ENCODE measurements at places on chromosomes 7 and 10. TPM values are rescaled to one million over a fixed set of nuclear protein-coding genes. Genes with fewer than 3 reads are reported as not detected.

The ZDHHC4 gene
- polyA plus RNA-seq: 38.2 TPM

The RPEL1 gene
- polyA plus RNA-seq: 0.02 TPM

DNA sequence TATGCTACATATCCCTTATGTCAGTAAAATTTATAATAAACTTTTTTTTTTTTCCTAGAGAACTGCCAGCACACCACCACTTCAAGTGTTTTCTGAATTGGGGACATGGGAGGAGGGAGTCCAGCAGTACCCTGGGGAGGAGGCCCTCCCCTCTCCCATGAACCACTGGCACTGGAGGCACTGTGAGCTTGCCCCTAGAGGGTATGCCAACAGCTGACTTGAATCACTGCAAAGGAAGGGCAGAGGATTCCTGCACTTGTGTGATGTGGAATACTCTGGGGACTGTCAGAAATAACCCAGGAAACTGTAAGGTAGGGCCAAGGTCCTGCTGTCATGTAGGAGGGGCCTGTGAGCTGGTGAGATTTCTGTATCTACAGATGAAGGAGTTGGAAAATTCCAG lies 8.5 kb upstream of the ARMS2 start:
- DNase-seq: no peak

GRCh38 chr10:48463318-48464003 lies 141.4 kb downstream of the ARHGAP22 start:
- DNase-seq: no peak

GRCh38 chr7:157412021-157412443 lies 75.2 kb downstream of the DNAJB6 start:
- no peak for DNase-seq

DNA sequence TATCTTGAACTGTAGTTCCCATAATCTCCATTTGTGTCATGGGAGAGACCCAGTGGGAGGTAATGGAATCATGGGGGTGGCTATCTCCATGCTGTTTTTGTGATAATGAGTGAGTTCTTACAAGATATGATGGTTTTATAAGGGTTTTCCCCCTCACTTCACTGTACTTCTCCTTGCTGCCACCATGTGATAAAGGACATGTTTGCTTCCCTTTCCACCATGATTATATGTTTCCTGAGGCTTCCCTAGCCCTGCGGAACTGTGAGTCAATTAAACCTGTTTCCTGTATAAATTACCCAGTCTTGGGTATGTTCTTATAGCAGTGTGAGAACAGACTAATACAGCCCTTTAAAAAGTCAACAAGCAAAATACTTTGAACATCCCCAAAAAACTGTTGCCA lies 427.7 kb downstream of the HTR7 start:
- no peak for DNase-seq

- DNase-seq: no peak
These were observed 195.0 kb downstream of the AHR start for GRCh38 chr7:17493446-17493845.

- no peak for DNase-seq
These were observed 166.2 kb downstream of the PKD1L1 start for GRCh38 chr7:47782022-47782421.

GRCh38 chr7:135930565-135931461 lies 46.3 kb downstream of the MTPN start:
- no peak for DNase-seq

DNA sequence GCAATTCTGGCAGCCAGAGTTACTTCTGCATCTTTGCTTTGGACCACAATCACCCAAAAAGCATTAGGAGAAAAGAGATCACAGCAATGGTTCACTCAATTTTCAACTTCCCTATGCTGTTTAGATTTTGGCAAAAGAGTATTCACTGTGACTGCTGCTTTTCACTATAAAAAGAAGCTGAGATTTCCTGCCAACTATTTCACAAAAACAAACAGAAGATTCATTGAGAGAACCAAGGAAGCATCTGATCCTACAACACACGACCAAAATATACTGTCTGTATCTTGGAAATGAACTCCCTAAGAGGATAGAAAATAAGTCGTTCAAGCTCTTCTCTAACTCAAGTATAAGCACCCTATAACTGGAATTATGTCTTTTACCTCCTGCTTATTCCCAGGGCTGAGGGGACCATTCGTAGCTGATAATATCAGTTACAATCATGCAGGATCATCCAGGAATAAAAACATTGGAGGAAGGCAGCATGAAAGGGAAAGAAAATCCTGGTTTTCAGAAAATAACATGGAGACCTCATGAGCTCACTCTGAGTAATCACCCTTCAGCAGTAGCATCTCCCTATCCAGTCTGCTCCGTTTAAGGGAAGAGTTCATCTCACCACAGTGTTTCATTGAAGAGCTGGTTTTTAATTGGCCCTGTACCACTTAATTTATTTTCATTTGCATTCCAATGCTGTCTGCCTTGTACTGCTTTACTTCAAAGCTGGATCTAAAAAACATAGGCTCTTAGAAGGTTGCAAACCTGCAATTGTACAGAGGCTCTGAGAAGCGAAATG lies 256.2 kb downstream of the PAXIP1 start:
- DNase-seq: no peak

Data from thymus (tissue), 14 donors.